NCI-H1417 (cell line): ENCODE measurements at places on chromosomes 3 and 15.

DNA sequence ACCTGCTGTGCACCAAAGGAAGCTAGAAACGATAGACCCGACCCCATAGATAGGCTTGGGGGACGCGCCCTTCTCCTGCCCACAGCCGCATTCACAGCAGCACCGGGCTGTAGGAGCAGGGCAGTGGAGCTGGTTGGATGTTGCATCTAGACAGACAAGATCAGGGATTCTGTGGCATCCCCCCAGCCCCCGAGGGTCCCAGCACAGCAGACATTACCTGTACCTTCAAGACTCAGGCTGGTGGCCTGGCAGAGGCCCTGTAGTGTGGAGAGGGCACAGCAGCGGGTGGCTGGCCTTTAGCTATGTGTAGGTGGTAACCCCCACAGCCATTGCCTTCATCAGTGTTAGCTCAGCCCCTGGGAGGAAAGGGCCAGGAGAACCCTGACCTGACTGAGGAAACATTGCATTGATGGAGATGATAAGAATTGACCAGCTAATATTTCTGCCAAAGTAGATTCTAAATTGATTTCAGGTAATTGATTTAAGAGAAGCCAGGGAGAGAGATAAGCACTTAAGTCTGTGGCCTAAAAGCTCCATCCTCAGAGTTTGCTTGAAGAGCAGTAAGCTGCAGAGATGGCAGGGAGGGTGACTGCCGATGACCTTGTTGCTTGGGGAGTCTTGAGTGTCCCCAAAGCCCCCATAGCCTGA is 269.4 kb downstream of the TLE3 start:
- no peak for DNase-seq

DNA sequence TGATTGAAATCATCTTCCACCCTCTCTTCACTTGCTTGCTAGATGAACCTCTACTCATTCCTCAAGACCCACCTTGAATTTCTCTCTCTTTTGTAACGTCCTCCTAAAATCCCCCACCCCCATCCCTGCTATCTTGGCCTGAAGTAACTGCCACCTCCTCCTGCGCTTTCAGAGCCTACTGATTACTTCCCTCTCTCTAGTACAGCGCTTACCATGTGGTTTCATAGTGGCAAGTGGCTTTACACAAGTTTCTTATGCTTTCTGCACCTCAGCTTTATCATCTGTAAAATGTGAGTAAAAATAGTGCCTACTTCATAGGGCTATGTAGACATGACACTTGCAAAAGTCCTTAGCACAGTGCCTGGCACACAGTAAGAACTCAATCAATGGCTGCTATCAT is 28.7 kb upstream of the DAZL start:
- no peak for DNase-seq

DNA sequence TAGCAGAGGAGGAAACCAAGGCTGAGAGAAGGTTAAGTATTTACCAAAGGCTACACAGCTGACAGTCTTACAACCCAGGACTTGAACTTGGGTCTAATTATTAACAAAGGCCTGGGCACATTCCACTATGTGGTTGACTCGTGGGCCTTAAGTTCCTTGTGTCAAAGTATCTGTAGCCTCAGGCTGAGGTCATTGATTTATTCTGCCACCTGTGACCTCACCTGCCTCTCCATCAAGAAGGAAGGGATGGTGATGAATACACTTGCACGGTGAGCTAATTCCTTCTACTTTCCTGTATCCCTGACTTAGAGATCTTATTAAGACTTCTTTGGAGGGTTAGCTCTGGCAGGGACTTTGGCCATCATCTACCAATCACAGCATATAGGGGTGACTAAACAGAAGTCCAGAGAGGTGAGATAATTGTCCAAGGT is 19.9 kb upstream of the LRRC58 start:
- DNase-seq = no peak

- DNase-seq = no peak
Measured at GRCh38 chr3:852033-852432, 240.8 kb upstream of the CNTN6 start.

DNA sequence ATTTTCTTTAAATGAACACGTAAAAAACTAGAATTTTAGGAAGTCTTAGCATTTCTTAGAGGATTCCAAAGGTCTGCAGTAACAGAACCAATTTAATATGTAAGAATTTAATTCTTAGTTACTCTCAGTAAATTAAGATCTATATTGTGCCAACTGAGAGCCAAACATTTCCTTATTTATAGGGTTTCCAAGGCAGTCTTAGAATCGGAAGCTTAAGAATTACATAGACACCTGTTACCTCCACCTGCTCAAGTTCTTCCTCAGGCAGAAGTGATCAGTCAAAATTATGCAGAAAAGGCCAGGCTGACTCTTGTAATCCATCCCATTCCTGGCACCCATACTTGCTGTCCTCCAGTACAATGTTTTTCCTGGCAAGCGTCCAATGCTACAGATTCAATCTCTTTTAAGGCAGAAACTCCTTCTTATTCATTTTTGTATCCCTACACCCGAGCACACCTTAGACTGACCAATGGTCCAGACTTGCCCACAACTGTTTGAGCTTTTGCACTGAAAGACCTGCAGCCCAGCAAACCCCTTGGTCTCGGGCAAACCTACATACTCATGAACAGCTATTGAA is 64.3 kb downstream of the NCEH1 start:
- DNase-seq = no peak

- no peak for DNase-seq
Measured at GRCh38 chr15:76337059-76337695, 604 bp downstream of the ISL2 start.

DNA sequence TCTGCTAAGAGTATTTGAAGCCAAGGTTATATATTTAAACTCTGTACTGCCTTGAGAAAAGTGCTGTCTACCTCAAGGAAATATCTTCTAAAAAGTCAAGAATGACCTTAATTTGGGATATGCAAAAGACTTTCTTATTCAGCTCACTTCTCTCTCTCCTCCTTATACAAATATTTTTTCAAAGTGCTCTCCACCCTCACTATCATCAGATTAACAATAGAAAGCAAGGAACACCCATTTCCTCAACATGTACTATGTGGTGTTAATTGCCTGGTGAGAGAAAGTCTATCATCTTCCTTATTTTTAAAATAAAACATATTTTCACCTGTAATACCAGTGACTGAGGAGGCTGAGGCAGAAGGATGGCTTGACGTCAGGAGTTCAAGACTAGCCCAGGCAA is 44.4 kb upstream of the RSL24D1 start:
- no peak for DNase-seq

DNA sequence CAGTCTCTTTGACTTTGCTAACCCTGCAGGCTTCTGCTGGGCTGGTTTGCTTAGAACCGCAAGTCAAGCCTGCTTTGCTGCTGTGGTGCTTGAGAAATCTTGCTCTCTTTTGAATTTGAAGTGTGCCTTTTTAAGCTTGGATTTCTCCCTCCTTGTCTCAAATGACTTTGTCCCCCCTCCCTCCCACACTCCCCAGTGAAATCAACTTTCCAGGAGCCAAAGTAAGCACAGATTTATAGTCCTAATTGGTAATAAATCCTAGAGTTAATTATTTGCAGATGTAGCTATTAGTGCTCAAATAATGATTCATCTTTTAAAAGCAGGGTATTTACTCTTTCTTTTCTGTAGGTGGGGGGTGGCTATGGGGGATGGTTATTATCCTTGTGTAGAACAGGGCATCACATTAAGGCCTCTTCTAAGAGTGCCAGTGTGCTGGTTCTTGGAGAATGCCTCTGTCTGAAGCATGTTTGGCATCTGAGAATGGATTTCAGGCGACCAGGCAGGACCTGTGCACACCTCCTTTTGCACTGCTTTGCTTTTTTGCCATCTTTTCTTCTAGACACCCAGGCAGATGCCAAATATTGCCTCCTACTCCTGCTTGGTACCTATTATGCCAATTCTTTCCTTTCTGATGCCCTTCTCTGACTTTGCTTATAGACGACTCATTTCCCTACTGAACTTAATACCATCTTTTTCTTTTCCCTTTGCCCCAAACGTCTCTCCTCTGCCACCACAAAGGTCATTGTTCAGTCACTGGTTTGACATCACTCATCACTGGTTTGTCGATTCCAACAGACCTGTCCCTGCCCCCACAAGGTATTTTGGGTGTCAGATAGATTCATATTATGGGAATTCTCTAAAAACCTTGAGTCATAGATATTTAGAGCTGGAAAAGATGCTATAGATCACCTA is 50.7 kb downstream of the CLDN11 start:
- peak; percentile 98 for DNase-seq

DNA sequence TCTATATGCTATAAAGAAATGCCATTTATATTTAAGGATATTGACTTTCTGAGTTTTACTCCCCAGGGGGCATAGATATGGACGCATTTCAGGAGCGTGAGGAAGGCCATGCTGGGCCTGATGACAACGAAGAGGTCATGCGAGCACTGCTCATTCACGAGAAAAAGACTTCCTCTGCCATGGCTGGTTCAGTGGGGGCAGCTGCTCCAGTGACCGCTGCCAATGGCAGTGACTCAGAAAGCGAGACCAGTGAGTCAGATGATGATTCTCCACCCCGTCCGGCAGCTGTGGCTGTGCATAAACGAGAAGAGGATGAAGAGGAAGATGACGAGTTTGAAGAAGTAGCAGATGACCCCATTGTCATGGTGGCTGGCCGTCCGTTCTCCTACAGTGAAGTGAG is 38.4 kb downstream of the GTF2E1 start:
- DNase-seq = no peak

DNA sequence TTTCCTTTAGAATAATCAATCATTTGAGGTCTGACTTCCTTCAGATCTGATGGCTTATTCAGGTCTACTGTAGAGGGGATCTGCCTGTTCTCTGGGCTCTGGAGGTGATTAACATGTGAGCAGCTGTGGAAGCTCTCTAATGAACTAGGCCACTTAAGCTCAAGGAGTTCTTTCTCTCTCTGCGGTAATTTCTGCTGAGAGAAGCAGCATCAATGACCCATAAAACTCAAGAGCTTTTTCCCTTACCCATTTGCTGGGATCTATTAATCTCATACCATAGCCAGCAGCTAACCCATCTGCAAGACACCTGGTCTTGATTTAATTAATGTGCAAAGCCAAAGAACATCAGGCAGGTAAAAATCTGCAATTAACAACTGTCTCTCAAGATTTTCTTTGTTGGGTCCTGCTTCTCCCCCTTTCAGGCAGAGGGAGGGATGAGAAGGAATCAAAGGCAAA is 73.2 kb upstream of the DLG1 start:
- DNase-seq = peak; percentile 98

- no peak for DNase-seq
Measured at GRCh38 chr3:134697830-134698689, 47.2 kb upstream of the KY start.

GRCh38 chr15:58222679-58223078 is 84.5 kb downstream of the AQP9 start:
- DNase-seq = peak; percentile 20
